ENCODE measurements at places on chromosomes 7 and 10.

- DNase-seq: no peak
These were observed 24.0 kb upstream of the GPNMB start for GRCh38 chr7:23222439-23223030.

GRCh38 chr7:40675741-40676140 lies 540.9 kb downstream of the SUGCT start:
- no peak for DNase-seq

GRCh38 chr7:12410523-12410922 lies 6.9 kb upstream of the VWDE start:
- DNase-seq: no peak

GRCh38 chr7:107224374-107225223 lies 55.8 kb downstream of the HBP1 start:
- DNase-seq: no peak

GRCh38 chr10:76558586-76558985 lies 1079.0 kb downstream of the KCNMA1 start:
- no peak for DNase-seq

DNA sequence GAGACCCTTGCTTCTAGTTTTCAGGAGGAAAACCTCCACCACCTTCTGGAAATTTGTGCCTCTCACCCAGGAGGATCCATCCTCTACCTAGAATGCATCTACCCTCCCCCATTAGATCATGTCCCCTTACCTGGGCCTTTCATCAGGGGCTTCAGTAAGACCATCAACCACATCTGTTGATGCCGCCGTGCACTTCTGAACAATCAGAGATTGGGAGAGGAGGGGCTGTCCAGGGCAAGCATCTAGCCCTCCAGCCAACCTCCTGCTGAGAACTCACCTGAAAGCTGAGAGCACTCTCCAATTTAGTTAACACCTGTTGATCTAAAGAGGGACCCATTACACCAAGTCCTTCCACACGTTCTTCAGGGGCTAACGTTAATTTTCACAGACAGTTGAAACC lies 57.6 kb upstream of the PIK3CG start:
- DNase-seq: no peak

- no peak for DNase-seq
These were observed 250.9 kb upstream of the MKLN1 start for GRCh38 chr7:131076711-131077181.

All from RKO (cell line).